ENCODE measurements at places on chromosomes 11 and 22. TPM values are rescaled to one million over a fixed set of nuclear protein-coding genes. Genes with fewer than 3 reads are reported as not detected.

- peaks cover 2% of the 10 kb centered on the region for H3K36me3 ChIP-seq
- H3K27me3 ChIP-seq = peaks cover 3% of the 10 kb centered on the region
- no peak overlapping the region for H3K27ac ChIP-seq
Observed at GRCh38 chr11:63763496-63764339, 4.9 kb downstream of the ZFTA start.

- peaks cover 12% of the 10 kb centered on the region for H3K27me3 ChIP-seq
- no peak overlapping the region for H3K27ac ChIP-seq
- H3K4me1 ChIP-seq = peaks cover 45% of the 10 kb centered on the region
- H3K36me3 ChIP-seq = peaks cover 2% of the 10 kb centered on the region
- no peak for DNase-seq
- H3K4me3 ChIP-seq = no peak overlapping the region
Observed at GRCh38 chr11:67648796-67649613, 1.5 kb downstream of the ACY3 start.

TNNI2 gene
- total RNA-seq = 0.38 TPM

DNA sequence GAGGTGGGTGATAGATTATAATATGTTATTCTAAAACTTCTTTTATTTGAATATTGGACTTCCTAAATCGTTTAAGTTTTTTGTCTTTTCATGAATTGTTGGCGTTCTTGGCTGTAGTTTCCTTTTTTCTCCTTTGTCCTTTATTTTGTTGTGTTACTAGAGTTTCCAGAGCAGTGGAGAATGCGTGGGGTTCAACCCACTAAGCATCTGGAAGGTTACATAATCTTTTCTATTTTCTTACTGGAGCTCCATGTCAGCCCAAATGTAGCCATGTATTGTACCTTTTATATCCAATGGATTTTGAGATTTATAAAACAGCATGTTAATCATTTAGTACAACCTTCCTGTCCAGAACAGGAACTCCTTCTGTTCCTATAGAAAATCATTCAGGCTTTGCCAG lies 63.2 kb downstream of the PPP6R3 start:
- H3K27me3 ChIP-seq = no peaks in the 10 kb centered on the region
- DNase-seq = no peak
- H3K36me3 ChIP-seq = peaks cover 88% of the 10 kb centered on the region
- H3K4me3 ChIP-seq = no peak overlapping the region
- peak overlapping the region; percentile 10 for H3K27ac ChIP-seq
- H3K4me1 ChIP-seq = peaks cover 45% of the 10 kb centered on the region

GRIK4 gene
- total RNA-seq = not detected

DNA sequence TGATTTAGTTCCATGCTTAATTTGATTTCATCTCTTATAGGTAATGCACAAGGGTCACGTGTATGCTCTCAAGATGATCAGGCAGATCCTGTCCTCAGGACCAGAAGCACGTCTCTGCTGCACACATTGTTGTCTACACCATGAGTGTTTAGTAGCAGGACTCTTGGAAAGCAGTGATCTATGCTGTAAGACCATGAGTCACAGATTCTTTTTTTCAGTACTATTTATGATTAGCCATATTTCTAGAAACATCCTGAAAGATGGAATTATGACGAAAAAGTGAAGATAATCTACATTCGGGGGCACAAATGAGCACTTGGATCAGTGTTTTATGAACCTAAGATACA lies 29.6 kb downstream of the ZBED4 start:
- H3K36me3 ChIP-seq = peaks cover 65% of the 10 kb centered on the region
- DNase-seq = no peak
- H3K27me3 ChIP-seq = no peaks in the 10 kb centered on the region
- H3K27ac ChIP-seq = no peak overlapping the region
- peaks cover 35% of the 10 kb centered on the region for H3K4me1 ChIP-seq

PHETA2 gene
- total RNA-seq = 4.5 TPM

DNA sequence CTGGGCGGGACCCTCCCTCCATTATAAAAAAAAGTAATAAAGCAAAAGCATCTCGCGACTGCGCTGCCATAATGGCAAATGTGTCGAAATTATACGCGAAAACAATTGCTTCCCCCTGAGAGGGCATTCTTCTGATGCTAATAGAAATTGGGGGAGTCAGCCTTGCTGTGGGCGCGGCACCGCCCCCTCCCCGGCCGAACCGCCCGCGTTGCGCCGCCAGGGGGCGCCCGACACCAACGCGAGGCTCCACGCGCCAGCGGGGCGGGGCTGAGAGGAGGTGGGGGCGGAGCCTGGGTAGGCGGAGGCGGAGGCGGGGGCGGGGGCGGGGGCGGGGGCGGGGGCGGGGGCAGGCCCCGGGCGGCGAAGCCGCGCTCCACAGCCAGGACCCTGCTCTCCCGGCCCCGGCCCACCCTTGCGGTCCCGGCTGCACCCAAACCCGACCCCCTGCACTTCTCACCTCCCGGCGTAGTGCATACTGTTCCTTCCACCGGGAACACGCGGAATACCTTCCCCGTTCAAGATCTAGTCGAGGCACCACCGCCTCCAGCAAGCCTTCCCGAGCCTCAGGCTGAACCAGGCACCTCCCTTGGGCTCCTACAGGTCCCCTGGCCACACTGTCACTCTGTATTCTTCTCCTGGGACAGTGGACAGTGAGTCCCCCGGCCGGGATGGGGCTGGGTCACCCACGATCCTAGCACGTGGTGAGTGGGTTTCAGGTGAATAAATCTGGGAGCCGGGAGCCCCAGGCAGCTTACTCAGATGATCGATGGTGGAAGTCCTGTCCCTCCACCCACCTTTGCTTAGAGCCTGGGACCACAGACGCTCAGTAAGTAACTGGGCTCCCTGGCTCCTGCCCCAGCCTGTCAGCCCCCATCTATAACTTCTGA lies 15.5 kb upstream of the UPK3A start:
- H3K36me3 ChIP-seq = no peaks in the 10 kb centered on the region
- peak; percentile 90 for DNase-seq
- no peak overlapping the region for H3K27ac ChIP-seq
- peaks cover 26% of the 10 kb centered on the region for H3K27me3 ChIP-seq
- H3K4me1 ChIP-seq = peaks cover 8% of the 10 kb centered on the region

GRCh38 chr11:76669901-76670484 lies 554 bp downstream of the LRRC32 start:
- DNase-seq = no peak
- peaks cover 31% of the 10 kb centered on the region for H3K27me3 ChIP-seq
- H3K27ac ChIP-seq = no peak overlapping the region
- no peaks in the 10 kb centered on the region for H3K36me3 ChIP-seq
- H3K4me1 ChIP-seq = peaks cover 42% of the 10 kb centered on the region
- peak overlapping the region; percentile 57 for H3K4me3 ChIP-seq

GRCh38 chr11:22165087-22165486 lies 27.8 kb upstream of the ANO5 start:
- no peak for DNase-seq
- no peaks in the 10 kb centered on the region for H3K36me3 ChIP-seq
- H3K4me3 ChIP-seq = no peak overlapping the region
- no peaks in the 10 kb centered on the region for H3K27me3 ChIP-seq
- no peak overlapping the region for H3K27ac ChIP-seq
